COR-L47 (cell line): ENCODE measurements at places on chromosomes 5 and 9.

DNA sequence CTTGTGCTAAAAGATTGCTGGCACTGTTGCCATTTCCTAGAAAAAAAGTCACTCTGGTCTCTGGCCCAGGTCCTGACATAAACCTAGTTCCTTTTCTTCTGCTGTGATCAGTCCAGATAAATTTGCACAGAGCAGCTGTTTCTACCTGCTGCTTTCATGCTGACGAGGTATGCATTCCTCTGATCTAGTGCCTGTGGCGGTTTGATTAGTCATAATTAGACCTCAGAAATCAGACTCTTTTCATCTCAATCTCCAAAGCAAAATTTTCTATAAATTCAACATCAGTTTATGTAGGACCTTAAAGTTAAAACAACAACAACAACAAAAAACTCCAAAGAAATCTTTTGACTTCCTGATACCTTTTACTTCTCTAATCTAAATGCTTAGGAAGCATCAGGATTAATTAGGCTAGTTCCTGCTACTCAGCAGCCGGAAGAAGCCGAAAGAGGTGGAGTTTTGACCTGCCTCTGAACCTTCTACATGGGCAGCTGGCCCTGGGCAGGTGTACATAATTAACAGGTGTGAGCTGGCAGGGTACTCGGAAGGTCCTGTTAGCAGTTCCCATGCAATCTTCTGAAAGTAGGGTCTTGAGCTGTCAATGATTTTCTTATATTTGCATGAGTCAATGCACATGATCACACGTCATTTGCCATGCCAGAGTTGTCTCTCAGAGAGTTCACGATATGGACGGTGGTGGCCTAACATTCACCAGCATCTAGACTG, 83.3 kb upstream of the CCDC112 start:
- no peak for DNase-seq

- no peak for DNase-seq
Observed at GRCh38 chr5:98975682-98976407, 47.0 kb upstream of the CHD1 start.

- DNase-seq = no peak
Observed at GRCh38 chr9:90288275-90288639, 354.4 kb downstream of the DIRAS2 start.

GRCh38 chr9:69768716-69769115, 8.9 kb upstream of the PTAR1 start:
- DNase-seq = no peak

DNA sequence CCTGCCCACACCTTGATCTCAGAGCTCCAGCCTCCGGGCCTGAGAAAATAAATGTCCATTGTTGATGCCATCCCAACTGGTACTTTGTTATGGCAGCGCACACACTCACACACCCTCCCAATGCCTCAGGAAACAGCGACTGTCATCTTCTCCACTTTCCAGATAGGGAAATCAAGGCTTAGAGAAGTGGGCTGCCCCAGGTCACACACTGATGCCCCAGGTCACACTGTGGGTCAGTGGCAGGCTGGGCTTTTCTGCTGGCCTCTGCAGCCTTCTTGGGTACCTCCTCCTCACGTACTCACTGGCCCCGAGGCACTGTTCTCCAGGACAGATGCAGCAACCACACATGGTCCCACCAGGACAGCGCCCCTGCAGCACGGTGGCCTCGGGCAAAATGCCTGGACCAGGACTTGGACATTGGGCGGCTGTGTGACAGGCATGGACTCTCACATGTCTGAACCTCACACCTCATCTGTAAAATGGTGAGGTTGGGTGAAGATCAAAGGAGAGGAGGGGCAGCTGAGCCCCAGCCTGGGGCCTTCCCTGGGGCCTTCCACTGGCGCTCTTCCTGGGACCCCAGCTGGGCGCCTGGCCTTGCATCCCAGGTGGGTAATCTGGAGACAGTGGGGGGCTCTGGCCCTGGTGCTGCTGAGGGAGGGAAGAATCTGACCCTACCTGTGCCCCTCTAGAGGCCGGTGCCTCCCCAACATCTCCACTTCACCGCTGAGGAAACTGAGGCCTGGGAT, 156.0 kb downstream of the COL23A1 start:
- DNase-seq = no peak

GRCh38 chr9:96423985-96424336, 5.8 kb upstream of the ZNF367 start:
- no peak for DNase-seq

DNA sequence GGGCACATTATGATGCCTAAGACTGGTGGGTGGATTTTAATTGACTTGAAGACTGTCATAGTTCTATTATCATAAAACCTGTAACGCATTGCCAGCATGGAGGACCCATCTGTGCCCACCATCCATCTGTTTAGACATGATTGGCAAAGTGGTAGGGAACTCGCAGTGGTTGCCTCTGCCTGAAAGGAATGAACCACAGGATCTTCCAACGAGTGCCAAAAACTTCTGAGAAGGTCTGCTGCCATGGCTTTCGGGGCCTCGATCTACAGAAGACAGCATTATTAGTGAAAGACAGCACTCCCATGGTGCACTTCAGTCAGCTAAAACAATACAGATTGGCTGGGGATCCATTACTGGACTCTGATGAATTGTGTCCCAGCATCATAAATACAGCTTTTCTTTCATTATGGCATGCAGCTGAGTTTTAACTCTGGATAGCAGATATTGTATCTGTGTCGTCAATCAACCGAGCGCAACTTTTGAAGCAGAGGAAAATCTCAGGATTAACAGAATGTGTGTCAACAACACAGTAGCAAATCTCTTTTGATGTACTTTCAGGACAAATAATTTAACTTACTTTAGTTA, 74.3 kb downstream of the ZDHHC21 start:
- no peak for DNase-seq

- DNase-seq = no peak
Observed at GRCh38 chr9:123113185-123113584, 79.7 kb downstream of the GPR21 start.

DNA sequence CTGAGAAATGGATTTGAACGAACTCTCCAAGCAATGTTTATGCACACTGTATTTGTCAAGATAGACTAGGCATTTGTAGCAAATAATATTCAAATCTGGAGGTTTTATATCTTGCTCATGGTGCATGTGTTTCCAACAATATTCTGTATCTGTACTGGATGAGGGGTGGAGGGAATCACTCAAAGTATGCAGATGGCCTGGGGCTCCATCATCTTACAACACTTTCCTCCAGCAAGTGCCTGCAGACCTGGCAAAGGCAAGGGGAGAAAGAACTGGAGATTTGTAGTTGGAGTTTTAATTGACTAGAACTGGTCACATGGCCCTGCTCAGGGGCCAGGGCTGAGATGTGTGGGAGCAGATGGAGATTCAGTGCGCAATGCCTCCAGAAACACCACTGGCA, 309.0 kb downstream of the PLK2 start:
- no peak for DNase-seq

DNA sequence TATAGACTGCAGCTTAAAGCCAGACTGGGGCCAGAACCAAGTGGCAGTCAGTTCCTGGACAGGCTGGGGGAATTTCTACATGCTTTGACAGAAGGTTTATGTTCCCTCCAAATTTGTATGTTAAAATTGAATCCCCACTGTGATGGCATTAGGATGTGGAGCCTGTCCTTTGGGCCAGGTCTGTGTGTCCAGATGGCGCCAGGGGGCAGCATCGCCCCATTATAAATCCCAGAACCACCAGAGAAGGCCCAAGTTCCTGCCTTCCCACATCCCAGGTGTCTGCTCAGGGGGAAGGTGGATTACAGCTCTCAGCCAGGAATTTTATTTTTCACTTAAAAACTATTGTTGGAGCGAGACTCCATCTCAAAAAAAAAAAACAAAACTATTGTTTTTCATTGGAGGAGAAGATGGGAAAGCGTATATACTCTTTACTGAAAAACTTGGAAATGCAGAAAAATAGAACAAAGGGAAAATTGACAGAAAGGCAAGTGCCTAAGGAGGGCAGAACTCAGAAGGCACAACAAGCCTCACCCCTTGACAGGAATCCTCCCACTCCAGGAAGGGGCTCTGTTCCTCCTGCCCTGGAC, 5.0 kb downstream of the IL3 start:
- peak; percentile 24 for DNase-seq
